ENCODE measurements at places on chromosomes 5 and 9.

DNA sequence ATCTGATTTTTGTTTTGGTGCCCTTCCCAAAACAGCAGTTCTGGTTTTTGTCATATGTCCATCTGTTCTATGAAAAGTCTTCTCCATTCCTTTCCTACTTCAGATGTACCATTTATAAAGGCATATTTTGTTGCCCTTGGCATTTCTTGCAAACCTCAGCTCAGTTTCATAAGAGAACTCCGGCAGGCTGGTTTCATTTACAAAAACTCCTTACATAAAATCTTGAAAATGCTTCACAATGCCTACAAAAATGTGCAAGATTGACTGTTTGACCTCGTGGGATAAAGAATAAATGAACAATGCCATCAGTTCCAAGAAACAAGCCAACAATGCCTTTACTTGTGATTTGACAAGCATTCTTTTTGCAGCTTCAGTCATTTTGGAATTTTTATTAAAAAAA lies 39.1 kb upstream of the CTNNAL1 start:
- no peak for DNase-seq

DNA sequence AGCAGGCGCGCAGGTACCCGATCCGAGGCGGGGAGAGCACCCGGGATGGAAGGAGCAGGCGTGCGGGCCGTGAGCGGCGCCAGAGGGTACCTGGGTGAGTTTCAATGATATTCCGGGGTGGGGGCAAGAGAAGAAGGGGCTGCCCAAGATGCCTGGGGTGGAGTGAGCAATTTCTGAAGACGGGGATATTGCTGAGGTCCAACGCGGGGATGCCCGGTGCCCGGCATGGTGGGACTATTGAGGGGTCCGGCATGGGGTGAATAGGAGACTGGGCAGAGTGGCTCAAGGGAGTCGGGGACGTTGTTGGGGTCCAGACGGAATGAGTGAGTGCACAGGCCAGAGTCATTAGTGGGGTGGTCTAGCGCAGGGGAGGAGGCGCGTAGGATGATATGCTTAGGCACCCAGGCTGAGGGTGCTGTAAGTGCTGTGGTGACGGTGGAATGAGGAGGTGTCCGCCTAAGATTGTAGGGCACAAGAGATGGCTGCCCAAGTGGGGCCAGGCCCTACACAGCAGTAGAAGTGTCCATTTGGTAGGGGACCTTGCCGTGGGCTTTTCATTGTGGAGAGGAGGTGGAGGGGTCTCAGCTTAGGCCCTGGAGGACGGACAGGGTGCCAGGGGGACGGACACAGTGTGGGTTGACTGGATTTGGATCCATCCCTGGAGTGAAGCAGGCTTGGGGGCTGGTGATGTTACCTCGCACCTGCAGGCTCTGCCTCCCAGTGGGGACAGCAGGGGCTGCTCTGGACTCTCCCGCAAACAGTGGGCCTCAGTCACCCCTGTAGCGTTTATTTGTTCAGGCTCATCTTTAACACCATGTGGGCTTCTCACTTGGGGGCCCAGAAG lies 719 bp downstream of the MIGA2 start:
- DNase-seq: no peak

DNA sequence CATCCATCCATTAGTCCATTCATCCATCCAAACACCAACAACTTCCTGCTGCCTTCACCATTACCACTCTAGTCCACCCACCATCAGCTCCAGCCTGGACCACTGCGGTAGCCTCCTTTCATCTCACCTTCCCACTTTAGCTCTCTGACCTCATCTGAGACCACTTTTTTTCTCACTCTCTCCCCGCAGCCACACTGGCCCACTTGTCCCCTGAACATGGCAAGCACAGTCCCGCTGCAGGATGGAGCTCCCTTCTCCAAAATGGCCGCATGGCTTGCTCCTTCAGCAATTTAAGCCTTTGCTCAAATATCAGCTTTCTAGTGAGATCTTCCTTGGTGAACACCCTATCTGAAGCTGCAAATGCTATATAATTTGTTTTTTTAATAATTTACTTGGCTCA lies 11.1 kb downstream of the CSF1R start:
- DNase-seq: no peak

- no peak for DNase-seq
Measured at GRCh38 chr9:99489060-99489413, 267.0 kb downstream of the SEC61B start.

GRCh38 chr5:72177538-72177937 lies 70.3 kb downstream of the MAP1B start:
- no peak for DNase-seq

- DNase-seq: no peak
Measured at GRCh38 chr9:25415718-25416117, 262.5 kb downstream of the TUSC1 start.

GRCh38 chr5:121695307-121695706 lies 156.4 kb upstream of the FTMT start:
- DNase-seq: no peak

- DNase-seq: no peak
Measured at GRCh38 chr9:112605518-112605917, 112.4 kb downstream of the INIP start.

DNA sequence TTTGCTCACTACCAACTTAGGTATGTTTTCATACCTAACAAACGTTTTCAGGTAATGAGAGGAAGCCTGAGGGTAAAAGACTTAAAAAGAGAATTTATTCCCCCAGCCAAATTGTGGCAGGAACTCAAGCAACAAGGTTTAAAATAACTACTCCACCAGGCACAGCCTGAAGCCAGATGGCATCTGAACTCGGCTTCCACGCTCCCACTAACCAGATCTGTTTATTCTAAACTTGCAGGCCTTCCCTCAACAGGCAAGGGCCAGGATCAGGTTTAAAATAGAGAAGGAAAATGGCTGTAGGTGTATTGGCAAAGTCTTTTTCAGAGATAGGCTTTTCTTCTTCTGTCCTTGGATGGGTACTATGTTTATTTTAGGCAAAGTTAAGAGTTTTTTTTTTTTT lies 89.4 kb downstream of the OTULIN start:
- DNase-seq: no peak

DNA sequence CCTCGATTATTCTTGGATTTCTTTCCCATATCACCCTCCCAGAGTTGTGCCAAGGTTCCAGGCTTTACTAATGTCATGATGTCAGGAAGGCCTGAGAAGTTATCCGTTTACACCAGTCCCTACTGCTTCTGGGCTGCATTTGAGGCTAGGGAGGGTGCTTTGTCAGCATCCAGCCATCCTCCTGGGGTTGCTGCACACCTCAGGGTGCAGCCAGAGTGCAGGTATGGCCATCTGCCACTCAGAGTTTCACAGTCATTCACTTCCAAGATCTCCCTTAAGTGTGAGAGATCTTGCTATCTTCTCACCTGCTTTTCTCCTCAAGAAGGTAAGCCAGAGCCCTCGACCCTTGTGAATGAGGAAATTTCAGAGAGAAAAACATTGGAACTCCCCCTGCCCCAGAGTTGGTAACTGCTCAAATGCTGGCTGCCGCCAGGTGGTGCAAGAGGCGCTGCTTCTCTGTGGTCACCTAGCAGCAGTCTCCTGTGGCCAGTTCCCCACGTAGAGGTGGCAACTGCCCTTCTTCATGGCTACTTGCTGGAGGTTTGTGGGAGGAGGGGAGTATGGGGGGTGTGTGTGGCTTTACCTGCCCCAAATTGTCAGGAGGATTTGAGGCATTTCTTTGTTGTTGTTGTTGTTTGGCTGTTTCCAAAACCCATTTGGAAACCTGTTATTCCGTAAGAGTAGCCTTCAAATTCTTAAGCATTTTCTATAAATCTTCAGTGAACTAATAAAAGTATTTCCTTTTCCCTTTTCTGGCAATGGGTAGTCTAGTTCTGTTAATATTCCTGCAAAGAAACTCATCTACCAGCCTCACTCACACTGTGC lies 259.6 kb upstream of the DMRT1 start:
- DNase-seq: no peak
